ENCODE measurements at places on chromosomes 5 and 9. TPM values are rescaled to one million over a fixed set of nuclear protein-coding genes. Genes with fewer than 3 reads are reported as not detected.
A peak's percentile ranks its signal among the peaks of the same experiment; 100 is the strongest.

DNA sequence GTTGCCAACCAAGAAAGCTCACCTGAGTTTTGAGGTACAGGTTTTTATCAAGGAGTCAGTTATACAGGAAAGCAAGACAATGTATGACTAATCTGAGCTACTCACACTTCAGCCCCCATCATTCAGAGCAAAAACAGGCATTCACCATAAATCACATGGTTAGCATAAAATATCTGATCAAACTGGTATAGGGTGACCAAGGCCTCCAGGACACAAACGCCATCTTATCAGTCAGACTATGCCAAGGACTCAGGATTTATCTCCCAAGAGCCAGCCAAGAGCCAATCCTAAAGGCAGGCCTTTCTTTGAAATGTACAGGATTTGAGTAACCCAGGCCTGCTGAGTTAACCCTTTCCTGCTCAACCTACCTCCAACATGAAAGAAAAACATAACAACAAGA lies 313.0 kb upstream of the NREP start:
- no peak for DNase-seq

DNA sequence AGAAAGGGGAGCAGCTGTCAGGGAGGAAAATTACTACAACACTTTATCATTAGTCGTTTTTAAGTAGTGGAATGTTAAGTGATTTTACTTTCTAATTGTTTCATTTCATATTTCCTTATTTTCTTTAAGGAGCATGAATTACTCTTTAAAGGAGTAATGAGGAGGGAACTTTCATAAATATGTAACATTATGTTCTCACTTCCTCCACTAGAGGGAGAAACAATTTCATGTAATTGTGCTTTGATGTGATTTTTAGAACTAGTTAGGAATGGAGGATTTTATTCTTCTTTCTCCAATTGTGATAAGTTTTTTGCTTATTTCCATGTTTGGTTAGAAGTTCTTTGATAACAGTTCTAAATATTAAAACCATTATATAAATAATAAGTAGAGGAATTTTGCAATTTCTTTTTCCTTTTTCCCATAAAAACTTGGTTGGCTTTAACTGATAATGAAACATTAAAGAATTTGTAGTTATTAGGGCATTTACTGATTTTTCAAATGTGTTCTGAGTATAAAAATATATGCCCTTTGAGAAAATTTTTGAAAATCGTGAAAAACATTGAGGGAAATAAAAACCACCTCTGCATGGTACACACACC lies 25.6 kb downstream of the CEP78 start:
- peak; percentile 54 for DNase-seq

CDC20B gene
- total RNA-seq, result not detected

DNA sequence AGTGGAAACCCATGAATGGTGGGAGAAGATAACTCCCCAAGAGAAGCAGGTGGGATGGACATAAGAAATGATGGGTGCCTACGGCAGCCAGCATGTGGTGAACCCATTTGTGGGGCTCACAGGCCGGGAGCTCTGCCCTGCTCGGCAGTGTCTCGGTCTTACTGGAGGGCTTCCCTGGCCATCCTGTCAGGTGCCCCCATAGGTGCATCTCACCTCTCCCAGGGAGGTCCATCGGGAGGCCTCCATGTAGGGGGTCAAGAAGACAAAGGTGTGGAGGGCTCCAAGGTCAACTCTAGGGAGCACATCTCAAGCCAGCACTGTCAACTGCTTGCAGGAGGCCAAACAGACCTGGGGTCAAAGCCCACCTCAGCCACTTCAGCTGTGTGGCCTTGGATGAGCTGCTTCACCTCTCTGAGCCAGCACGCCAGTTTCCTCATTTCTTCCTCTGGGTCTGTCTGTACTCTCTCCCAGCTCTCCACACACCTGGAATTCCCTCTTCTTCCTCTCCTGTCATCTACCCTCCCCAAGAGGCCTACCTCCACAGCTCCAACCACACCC lies 10.5 kb upstream of the ADGRD2 start:
- no peak for DNase-seq

DNA sequence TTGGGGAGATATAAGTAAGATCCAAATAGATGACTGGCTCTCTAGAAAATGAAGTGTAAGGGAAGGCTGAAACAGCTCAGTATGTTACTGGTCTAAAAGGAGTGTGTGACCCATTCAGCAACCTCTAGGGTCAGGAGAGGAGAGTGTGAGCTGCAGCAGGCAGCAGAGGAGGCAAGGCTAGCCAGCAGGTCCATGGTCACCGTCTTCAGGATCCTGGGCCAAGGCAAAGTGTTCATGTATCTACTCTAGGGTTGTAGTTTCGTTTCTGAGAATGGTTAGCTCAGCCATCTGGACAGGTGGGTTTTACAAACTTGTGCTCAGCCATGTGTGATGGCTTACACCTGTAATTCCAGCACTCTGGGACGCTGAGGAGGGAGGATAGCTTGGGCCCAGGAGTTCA lies 13.7 kb downstream of the MYO10 start:
- DNase-seq, result no peak

MAP3K1 gene
- 9.5 TPM for total RNA-seq

GRCh38 chr5:135724617-135725016 lies 109.8 kb upstream of the SLC25A48 start:
- DNase-seq, result no peak

PRRT1B gene
- total RNA-seq, result not detected

DNA sequence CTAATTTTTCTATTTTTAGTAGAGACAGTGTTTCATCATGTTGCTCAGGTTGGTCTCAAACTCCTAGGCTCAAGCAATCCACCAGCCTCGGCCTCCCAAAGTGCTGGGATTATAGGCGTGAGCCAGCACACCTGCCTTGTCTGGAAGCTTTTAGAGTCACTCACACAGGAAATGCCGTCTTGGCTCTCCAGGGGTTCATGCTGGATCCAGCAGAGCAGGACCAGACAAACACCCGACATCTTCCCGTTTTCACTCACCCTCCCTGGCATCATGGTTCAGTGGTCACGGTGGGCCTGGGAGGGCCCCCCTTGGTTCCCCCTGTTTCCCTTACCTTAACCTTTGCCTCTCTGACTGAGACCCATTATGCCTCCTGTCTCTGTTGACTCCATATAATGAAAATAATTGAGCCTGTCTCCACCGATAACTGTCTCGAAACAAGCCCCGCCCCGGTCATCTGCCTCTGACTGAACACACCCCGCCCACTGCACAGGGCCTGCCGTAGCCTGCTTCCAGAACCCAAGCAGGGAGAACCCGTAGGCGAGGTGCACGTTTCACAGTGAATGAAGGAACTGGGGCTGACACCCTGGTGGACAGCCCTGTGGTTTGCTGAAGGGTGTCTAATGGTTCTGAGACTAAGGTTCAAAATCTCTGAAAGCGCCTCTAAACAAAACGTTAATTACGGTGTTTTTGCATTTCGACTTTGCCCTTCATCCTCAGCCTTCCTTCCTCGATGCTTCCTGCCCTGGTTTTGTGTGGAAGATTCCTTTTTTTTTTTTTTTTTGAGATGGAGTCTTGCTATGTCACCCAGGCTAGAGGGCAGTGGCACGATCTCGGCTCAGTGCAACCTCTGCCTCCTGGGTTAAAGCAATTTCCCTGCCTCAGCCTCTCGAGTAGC lies 39.7 kb upstream of the SPRY4 start:
- DNase-seq, result no peak
